ENCODE measurements at places on chromosomes 2 and 18. TPM values are rescaled to one million over a fixed set of nuclear protein-coding genes. Genes with fewer than 3 reads are reported as not detected.

Gene VIT
- not detected for total RNA-seq

GRCh38 chr2:10426726-10427617 is 21.2 kb downstream of the ODC1 start:
- DNase-seq = no peak

Gene NEUROD1
- not detected for total RNA-seq

GRCh38 chr2:86003967-86004366 is 101.7 kb downstream of the POLR1A start:
- DNase-seq = no peak

DNA sequence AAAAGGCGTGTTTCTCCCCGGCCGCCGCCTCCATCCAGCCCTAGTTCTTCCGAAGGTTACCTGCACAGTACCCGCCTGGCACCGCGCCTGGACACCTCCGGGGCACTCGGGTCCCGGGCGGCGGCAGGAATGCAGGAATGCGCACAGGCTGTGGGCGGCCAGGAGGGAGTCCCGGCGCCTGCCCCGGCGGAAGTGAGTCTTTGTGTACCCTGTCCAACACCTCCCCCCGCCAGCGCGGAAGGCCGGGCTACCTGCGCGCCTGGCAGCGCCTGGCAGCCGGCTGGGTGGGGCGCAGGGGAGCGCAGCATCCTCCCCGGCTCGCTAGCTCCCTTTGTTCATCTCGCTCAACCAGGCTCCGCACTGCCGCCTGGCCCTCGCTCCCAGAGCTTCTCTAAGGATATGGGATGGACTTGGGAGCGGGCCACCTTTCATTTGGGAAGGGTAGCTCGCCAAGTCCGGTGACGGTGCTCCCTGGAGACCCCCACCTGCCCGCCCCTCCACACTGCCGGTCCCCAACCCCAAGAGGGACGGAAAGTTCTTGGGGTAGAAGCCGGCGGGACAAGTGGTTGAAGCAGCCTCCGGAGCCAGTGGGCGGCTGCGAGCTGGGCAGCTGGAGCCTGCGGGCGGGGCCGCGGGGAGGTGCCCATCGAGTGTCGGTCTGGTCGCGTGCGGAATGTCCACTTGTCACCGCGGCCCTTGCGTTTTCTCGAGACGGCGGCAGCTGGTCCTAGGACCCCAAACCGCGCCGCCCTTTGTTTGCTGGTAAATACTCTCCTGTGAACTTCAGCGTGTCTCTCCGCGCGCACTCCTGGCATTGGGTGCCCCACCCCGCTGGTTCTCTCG is 1.2 kb upstream of the ST6GAL2 start:
- no peak for DNase-seq

Gene PDE1A
- total RNA-seq = not detected

- no peak for DNase-seq
Observed at GRCh38 chr2:132542953-132543569, 126.5 kb downstream of the GPR39 start.

DNA sequence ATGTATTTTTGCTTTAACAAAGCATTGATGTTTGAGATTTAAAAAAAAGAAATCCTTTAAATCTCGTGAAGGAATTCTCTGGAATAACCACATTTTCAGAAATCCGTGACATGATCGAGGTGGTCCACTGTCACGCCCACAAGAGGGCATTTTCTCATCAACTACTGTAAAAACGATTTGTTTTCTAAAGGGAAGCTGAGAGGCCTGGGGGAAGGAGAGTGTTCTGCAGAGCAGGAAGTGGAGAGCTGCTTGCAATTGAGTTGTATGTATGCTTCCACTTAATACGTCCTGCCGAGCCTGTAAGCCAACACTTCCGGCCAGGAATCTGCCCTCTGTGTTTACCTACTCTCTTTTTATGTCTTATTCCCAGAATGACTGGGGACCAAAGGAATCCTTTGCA is 19.4 kb downstream of the KLHL29 start:
- DNase-seq = peak; percentile 90

Gene DSG2
- total RNA-seq = 42.4 TPM

Gene SCN3A
- 0.03 TPM for total RNA-seq

DNA sequence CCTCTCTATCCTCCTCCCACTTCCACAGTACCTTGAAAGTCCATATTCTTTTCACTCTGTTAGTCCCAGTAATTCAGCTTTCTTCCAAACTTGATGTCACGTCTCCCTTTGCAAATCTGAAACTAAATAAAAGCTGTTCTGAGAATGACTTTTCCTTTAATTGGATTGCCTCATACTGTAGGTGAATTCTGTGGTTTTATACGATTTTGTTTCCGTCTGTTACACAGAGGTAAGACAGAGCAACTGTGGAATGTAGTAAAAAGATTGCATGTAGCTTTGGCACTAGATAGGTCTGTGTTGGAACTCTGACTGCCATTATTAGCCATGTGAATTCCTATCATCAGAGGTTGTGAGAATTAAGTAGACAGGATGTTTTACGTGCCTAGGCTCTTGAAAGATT is 25.9 kb downstream of the MALT1 start:
- no peak for DNase-seq
